ENCODE measurements at places on chromosomes 16 and 17. TPM values are rescaled to one million over a fixed set of nuclear protein-coding genes. Genes with fewer than 3 reads are reported as not detected.

DNA sequence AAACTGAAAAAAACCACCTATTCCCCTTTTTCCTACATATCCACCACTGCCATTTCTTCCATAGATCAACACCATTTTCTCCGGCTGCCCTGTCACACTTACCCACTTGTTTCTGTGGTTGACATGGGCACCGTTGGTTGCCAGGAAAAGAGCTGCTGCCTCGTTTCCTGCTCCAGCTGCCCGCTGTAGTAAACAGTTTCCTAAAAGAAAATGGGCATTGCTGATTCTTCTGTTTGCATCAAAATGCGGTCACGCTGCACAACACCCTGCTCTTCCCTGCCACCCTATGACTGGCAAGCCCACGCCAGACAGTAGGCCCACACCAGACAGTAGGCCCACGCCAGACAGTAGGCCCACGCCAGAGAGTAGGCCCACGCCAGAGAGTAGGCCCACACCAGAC is 46.3 kb downstream of the CYB5D2 start:
- H3K4me3 ChIP-seq: no peak overlapping the region
- no peaks in the 10 kb centered on the region for H3K27me3 ChIP-seq
- DNase-seq: no peak

GRCh38 chr16:68526143-68526781 is 12.8 kb upstream of the ZFP90 start:
- H3K36me3 ChIP-seq: no peaks in the 10 kb centered on the region
- H3K4me1 ChIP-seq: peaks cover 24% of the 10 kb centered on the region
- H3K27ac ChIP-seq: no peak overlapping the region
- no peak overlapping the region for H3K4me3 ChIP-seq

KCNJ16 gene
- total RNA-seq: not detected

DPEP2 gene
- total RNA-seq: not detected

- H3K36me3 ChIP-seq: no peaks in the 10 kb centered on the region
- H3K4me3 ChIP-seq: no peak overlapping the region
- H3K4me1 ChIP-seq: peaks cover 30% of the 10 kb centered on the region
- no peaks in the 10 kb centered on the region for H3K27me3 ChIP-seq
- DNase-seq: no peak
These were observed 121.3 kb upstream of the CACNG5 start for GRCh38 chr17:66713533-66714042.

DLX3 gene
- total RNA-seq: 12.9 TPM
